GM12892 (cell line): ENCODE measurements at places on chromosomes 12 and 14.

DNA sequence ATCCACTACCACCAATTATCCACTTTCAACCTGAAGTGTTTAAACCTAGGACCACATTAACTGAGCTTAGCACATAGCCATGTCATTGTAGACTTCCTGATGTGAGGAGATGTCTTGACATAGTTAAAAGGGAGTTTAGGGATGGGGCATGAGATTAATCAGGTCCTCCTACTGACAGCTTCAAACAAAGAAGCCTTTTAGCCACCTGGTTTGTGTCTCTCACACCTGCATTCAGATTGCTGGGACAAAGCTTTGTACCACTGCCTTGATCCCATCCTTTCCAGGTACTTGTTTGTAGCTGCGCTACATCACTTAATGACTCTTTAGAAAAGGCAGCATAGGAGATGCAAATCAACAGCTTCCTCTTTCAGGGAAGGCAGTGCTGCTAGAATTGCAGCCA is 340.7 kb upstream of the DDHD1 start:
- DNase-seq = no peak

DNA sequence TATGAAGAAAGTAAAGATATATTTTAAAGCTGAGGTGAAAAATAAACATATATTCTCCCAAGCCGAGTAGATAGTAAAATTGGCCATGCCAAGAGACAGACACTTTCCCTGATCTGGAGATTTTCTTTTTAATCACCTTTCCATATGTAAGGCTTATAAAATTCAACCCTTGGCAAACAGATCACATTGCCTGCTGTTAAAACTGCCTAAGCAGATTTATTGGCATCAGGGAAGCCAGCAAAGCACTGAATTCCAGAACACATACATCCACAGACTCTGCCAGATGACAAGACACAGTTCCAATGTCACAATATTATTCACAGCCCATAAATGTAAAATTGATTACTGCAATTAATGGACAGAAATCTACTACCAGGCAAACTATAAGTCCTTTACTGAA is 78.2 kb upstream of the GARIN2 start:
- DNase-seq = no peak

- DNase-seq = no peak
These were observed 43.6 kb downstream of the ANO2 start for GRCh38 chr12:5901416-5901815.

DNA sequence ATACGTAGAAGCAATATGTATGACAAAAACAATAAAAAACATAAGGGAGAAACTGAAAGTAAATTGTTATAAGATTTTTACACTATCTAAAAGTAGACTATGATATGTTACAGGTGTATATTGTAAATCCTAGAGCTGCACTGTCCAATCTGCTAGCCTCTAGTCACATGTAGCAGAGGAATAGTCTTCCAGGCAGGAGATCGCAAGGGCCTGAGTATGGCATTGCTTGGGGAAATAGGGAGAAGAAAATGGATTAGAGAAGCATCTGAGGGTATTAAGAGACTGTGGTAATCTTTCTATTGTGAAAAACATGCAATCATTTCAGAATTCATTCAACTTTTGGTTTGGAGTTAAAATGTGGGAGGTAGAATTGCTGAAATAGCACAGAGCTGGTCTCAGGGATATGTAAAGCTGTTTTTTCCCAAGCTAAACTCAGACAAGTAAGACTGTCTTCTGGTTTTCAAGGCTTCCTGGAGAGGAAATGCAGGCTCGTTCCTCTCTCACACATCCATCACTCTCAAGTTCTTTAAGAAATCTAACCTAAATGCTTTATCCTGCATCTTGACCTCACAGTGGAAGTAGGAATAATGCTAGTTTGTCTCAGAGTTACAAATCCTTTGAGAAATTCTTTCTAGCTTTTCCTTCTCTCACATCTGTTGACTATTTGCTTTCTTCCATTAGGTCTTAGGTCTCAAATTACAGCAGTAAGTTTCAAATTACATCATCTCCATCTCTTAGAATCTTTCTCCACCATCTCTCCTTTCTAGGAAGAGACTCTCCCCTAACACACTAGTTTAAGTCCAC is 7.6 kb upstream of the CCDC184 start:
- DNase-seq = no peak

GRCh38 chr14:73438993-73439392 is 19.4 kb downstream of the NUMB start:
- no peak for DNase-seq

- DNase-seq = no peak
These were observed 124.9 kb downstream of the ATP23 start for GRCh38 chr12:58066296-58066695.

DNA sequence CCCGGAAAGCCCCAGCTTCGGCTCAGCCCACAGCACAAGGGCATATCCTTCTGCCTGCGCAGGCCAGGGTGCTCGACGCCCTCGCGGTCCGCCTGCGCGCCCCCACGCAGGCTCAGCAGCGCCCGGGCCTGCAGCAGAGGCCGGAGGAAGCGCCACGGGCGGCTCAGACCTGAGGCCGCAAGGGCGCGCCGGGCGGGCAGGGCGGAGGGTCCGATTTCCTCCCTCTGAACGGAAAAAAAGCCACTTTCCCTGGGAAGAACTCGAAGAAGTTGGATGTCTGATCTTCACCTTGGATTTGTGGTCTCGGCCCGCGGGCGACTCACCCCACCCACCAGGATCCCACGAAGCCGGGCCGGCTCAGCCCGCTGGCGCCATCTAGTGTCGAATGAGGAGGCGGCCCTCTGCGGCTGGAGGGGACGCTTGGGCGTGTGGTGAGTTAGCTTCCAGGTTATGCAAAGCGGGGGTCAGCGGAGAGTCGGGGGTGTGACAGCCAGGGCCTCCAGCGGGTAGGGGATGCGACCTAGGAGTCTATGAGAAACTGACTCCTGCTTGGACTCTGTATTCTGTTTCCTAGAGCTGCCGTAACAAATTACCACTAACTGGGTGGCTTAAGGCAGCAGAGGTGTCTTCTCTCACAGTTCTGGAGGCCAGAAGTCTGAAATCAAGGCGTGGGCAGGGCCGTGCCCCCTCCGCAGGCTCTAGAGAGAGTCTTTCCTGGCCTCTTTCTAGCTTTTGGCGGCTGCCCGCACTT is 40.0 kb upstream of the SRSF5 start:
- peak; percentile 79 for DNase-seq

DNA sequence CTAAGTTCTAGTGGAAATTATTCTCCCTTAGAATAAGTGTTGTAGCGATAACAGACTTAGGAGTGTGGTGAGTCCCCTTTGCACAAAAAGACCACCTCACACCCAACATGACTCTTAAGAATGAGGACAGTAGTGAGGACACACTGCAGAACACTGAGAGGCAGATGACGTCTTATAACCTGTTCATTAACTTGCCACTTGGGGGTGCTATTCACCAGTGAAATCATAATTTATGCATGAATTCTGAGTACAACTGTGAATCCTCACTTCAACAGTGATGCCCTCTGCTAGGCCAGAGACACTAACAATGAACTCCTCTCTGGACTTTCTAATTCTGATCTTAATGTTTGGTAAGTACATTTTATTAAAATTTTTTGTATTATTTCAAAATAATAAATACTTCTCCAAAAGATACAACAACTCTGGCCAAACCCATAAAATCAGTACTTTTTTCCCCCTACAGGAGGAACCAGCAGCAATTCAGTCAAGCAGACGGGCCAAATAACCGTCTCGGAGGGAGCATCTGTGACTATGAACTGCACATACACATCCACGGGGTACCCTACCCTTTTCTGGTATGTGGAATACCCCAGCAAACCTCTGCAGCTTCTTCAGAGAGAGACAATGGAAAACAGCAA is 274.7 kb downstream of the DAD1 start:
- DNase-seq = peak; percentile 17

DNA sequence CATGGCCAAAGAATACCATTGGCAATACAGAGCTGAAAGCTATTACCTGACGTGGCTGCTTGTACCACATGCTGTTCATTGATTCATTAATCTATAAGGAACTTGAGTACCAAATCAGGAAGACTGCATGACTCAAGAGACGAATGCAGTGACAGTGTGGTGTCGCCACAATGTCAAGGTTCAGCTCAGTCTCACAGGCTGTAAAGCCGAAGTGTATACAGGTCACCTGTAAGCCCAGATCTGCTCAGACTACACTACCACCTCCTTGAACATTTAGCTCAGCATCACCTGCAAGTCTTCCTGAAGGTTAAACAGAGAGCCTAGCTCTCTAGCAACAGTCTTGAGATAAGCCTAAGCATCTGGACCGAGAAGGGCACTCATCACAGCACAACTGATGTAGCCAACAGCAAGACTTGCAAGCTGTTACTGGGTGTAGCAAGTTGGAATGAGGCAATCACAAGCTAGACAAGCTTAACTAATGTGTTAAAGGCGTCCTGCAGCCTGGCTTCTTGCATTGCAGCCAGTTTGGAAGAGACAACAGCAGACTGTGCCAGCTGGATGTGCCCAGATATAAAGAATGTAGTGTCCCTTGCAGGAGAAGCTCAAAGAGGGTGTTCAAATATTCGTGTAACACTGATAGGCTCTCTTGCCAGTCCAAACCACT is 21.0 kb downstream of the TMTC1 start:
- no peak for DNase-seq

DNA sequence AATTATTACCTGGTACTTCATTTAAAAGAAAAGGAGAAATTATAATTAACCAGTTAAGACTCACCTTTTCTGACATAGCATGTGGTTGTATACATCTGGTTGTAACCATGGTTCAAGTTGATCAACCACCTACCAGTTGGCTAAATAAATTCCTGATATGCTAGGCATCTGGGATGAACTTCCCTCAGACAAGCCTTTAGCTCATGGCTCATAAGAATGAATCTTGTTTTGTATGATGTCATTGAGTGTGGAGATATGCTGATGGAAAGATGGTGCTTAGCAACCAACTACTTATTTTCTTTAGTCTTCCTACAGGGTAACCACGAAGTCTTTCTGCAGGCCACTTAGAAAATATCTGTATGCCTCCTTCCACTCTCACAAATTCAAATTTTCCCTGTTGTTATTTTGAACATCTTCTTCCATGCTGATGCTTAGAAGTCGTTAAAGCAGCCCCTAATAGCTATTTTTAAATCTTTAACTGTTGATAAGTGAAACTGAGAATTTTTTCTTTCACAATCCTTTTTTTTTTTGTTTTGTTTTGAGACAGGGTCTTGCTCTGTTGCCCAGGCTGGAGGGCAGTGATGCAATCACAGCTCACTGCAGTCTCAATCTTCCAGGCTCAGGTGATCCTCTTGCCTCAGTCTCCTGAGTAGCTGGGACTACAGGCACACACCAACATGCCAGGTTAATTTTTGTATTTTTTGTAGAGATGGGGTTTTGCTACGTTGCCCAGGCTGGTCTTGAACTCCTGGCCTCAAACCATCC is 51.9 kb upstream of the PTHLH start:
- no peak for DNase-seq

GRCh38 chr14:74347097-74347794 is 1.0 kb upstream of the VRTN start:
- DNase-seq = no peak

DNA sequence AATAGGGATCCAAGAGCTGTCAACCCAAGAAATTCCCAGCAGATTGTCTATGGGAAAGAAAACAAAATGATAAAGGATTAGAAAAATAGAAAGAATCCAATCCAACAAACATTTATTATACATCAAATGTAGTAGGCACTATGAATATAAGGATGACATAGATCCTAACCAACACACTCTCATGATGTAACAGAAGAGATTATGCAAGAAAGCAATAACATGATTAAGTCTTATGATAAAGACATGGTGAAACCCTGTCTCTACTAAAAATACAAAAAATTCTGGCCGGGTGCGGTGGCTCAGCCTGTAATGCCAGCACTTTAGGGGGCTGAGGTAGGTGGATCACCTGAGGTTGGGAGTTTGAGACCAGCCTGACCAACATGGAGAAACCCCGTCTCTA is 2.7 kb downstream of the MED6 start:
- no peak for DNase-seq

- no peak for DNase-seq
These were observed 829.1 kb upstream of the MGAT4C start for GRCh38 chr12:87085286-87085685.

DNA sequence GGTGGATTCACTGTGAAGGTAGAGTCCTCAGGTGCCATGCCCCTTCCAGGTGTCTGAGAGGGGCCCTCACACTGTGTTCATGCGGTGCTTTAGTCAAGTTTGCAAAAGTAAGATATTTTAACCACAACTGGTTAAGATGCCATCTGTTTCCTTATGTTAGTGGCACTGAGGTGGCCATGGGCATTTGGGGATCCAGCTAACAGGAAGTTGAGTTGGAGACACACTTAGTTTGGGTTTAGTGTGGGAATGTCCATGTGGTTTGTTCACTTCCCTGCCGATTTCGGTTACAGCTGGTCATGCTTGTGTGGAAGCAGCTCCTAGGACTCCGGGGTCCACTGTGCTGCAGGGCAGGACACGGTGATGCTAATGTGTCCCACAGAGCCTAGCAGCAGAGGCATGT is 17.3 kb upstream of the ABHD12B start:
- DNase-seq = no peak

DNA sequence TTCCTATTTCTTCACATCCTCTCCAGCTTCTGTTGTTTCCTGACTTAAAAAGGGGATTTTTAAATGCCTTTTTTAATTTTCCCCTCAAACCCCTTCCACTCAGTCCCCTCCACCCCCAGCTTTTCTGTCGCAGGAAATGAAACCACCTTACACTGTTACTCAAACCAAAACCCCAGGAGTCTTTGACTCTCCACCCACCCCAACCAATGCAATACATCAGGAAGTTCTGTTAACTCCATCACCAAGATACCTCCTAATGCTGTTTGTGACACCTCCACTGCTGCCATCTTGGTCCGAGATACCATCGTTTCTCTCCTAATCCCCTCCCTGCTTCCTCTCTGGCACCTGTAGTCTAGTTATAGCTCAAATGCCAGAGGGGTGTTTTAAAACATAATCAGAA is 25.4 kb upstream of the CPM start:
- DNase-seq = peak; percentile 22

- DNase-seq = no peak
These were observed 200.5 kb downstream of the STXBP6 start for GRCh38 chr14:24849471-24849870.

- no peak for DNase-seq
These were observed 38.4 kb downstream of the MVK start for GRCh38 chr12:109612003-109612402.

- DNase-seq = no peak
These were observed 40.9 kb upstream of the GSG1 start for GRCh38 chr12:13144266-13144828.

DNA sequence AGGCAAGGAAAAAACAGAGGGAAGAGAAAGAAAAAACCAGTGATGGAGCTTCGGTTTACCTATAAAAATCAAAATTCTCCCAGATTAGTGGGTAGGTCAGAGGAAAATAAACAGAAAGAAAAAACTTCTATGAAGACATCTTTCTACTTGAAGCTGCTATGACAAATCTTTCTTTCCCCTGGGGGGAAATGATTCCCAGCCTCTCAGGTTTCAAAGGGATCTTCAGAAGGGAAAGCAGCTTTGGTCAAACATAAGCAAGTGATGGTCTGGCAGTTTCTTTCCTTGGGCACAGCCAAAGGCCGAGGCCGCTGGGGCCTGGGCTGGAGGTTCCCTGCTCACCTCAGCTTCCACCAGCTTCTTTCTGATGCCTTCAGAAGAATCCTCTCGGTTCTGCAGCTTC is 104.5 kb downstream of the PRKAB1 start:
- DNase-seq = no peak

GRCh38 chr14:56247495-56248200 is 129.4 kb downstream of the PELI2 start:
- no peak for DNase-seq
